Effector memory CD8-positive, alpha-beta T cell (primary cell): ENCODE measurements at places on chromosomes 6 and 20.

DNA sequence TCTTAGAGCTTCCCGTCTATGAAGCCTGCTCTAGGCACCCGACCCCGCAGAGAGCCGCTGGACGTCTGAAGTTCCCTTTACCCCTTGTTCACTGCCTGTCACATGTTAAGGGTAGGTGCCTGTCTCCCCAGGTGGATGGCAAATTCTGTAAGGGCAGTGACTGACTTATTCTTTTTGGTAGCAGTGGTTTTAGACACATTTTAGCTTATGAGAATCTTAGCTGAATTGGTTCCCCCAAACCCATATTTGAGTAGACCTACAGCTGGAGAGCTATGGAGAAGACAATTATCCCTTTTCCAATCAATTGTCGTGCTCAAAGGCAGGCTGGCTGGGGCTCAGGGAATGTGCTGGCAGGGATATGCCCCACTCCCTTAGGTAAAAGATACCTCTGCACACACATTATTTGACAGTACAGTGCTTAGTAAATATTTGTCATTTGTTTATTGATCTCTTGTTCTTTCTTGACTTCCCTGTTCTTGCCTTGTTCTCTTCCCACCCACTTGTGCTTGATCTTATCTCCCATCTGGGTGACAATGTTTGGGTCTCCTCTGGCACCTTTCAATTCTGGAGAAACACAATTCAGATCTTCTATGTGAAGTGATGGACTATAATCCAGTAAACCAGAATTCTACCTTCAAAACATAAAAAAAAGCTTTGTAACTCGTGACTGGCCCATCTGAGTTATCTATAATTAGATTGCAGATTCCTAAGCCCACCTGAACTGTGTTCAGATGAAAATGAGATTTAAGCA lies 114.3 kb upstream of the SLC2A12 start:
- no peak for DNase-seq

- DNase-seq: no peak
These were observed 504.5 kb downstream of the HDGFL1 start for GRCh38 chr6:23073821-23074220.

DNA sequence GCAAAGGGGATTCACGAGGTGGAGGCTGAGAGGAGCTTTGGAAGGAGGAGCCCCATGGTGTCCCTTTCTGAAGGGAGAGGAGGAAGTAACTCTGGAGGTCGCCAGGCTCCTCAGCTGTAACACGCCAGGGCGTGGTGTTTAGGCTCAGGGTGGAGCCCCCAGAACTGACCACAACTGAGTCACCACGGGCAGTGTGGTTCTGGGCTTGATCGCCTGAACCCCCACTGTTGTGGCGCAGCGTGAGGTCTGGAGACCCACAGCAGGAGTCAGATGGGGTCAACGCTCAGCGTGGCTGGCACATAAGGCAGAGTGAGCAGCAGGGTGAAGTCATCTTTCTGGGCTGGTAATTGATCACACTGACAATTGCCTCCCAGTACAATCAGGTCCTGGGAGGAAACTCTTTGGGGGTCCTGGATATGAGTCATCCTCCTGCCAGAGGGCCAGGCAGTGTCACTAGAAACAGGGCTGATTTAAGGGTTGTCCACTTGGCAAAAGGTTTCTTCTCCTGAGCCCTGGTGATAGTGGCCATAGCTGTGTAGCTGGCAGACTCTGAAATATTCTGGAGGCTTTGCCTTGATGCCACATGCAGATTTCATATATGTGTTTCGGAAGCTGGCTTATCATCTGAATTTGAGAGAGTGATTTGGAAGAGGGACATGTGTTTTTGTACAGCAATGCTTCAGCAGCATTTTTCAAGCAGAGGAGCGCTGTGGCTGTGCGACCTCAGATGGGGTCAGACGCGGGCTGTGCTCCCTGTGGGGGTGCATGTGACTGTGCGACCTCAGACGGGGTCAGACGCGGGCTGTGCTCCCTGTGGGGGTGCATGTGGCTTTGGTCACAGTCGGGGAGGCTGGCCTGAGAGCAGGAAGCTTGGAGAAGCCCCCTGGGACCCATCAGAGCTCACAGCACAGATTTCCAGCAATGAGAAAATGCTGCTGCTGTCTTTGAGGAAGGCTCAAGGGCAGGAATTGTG lies 50.0 kb downstream of the SYNJ2 start:
- DNase-seq: peak; percentile 19

DNA sequence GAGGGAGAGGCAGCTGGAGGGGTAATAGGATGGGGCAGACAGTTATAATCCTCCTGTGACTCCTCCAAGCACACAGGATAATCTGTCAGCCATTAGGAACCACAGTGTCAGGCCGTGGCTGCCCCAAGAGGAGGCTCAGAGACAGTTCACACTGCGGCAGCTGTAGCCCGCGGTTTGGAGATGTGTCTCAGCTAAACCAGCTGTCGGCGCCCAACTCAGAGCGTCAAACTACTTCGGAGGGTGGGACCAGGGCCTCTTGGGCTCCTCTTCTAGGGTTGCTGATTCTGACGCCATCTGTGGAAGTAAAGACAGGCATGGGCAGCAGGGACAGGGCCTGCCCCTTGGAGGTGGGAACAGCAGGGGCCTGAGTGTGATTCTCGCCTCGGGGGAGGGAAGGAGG lies 309.8 kb downstream of the CDC5L start:
- no peak for DNase-seq

DNA sequence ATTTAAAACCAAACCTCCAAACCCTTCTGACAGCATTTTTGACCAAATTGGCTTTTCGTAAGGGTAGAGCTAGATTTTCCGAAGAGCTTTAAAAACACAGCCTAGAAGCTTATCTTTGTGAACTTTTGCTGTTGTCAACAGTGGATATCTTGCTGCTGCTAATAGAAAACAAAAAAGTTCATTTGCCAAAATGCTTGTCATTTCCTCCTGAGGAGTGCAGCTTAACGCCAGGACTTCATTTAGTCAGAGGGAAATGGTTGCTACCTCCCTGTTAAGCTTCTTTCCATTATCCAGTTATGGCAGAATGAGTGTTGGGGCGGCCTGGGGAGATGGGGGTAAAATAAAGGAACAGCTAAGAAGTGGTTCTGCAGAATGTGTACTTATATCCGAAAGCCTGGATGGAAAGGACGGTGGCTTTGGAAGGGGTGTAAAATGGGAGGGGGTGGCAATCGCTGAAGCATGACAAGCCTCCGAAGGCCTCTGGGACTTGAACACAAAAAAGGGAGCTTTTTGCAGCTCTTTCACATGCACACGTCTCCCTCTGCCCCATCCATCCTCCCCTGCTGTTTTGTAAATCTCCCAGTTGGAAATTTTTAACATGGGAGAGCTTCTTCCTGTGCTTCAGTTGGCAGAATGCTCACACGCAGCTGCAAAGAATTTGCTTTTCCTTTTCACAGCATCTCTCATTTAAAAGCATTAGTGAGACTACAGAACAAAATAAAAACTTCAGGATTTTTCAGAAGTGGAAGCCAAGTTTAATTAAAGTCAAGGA lies 22.5 kb downstream of the JARID2 start:
- no peak for DNase-seq

- no peak for DNase-seq
These were observed 103.6 kb upstream of the NXT1 start for GRCh38 chr20:23246717-23247664.

DNA sequence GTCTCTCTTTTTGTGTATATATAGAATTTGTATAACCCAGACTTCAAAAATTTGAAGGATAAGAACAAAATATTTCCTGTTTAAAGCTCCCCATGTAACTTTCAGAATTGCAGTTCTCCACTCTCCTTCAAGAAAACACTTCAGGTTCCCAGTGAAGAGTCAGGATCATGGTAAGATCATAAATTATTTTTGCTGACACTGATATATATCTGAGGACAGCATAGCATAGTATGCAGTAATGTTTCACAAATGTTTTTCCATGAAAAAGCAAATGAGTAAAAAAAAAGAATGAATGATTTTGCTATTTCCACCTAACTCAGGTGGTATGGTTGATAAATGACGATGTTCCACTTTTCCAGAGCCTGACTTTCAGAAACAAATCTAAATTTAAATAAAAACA lies 545.6 kb upstream of the EPHA7 start:
- no peak for DNase-seq

DNA sequence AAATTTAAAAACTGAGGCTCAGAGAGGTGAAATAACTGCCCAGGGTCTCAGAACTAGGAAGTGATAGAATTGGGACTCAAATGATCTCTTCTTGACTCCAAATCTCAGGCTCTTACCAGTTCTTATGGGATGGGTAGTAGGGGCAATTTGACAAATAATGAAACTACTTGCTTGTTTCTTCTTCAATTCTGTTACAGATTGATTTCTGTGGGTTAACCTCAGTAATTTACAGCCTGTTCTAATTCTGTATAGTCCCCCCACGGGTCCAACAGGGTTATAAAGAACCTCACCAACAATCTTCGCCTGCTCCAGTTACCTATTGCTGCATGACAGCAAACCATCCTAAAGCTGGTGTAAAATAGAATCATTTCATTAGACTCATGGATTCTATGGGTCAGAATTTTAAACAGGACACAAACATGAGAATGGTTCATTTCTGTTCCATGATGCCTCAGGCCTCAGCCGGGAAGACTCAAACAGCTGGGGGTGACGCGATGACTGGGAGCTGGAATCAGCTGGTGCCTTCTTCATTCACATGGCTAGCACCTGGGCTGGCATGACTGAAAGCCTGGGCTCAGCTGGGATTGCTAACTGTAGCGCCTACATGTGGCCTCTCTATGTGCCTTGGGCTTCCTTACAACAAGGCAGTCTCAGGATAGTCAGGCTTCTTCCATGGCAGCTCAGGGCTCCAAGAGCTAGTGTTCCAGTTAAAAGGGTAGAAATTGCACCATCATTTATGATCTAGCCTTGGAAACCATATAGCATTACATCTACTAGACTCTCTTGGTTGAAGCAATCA lies 6.6 kb upstream of the WFDC2 start:
- DNase-seq: no peak

DNA sequence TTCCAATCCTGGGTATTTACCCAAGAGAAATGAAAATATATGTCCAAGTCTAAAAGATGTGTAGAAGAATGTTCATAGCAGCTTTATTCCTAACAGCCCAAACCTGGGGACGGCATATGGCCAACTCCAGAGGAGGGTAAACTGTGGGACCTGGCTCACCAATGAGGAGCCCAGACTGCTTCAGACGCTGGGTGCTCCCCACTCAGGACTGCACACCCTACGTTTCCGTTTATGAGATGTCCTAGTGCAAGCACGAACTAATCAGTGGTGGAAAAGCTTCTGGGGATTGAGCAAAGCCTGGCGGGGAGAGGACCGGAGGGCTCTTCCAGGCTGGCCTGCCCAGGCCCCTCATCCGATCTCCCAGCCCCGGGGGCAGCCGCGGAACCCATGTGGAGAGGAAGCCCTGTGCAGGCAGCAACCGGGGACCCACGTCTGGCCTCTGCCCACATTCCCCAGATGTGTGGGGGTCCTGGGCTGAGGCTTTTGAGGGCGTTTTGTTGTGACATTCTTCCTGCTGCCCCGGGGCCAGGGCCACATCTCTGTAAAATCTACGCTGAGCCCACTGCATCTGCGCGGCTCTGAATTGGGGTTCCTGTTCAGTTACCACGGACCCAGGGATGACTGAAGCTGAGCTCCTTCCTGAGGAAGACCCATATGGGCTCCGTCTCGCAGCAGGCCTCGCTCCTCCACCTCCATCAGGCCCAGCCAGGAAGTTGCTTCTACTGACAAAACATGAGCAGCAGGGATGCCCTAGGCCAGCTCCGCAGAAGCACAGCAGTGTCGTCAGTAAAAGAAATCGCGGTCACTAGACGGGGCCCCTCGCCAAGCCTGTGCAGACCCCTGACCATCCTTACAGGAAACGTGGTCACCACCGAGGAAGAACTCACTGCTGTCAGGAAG lies 188.0 kb downstream of the DLL1 start:
- no peak for DNase-seq

- no peak for DNase-seq
These were observed 206.6 kb downstream of the TFAP2B start for GRCh38 chr6:51025082-51025777.

DNA sequence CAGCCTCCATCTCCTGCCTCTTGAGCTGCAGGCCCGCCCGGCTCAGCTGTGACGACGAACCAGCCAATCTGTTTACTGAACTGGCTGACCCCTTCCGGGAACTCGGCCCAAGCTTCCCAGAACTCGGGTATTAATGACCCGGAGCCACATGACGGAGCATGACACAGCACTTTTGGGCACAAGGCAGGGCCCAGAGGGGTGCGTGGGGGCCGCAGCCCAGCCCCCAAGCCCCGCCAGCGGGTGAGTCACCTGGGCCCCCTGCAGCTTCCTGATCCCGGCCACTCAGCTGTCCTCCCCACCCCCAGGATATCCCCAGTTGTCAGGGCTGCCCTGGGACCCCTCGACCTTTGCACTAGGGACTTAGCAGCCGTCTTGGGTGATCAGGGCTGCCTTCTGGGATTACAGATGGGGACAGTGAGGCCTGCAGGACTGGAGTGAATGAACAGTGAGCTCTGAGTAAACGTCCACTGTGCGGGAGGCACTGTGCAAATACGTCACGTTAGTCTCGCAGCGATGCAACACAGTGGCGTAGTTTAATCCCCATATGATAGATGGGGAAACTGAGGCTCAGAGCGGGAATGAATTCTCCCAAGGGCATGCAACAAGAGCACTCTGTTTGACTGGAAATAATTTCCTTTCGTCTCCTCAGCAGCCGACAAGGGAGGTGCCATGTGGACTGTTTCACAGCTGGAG lies 102.1 kb downstream of the CEBPB start:
- no peak for DNase-seq

DNA sequence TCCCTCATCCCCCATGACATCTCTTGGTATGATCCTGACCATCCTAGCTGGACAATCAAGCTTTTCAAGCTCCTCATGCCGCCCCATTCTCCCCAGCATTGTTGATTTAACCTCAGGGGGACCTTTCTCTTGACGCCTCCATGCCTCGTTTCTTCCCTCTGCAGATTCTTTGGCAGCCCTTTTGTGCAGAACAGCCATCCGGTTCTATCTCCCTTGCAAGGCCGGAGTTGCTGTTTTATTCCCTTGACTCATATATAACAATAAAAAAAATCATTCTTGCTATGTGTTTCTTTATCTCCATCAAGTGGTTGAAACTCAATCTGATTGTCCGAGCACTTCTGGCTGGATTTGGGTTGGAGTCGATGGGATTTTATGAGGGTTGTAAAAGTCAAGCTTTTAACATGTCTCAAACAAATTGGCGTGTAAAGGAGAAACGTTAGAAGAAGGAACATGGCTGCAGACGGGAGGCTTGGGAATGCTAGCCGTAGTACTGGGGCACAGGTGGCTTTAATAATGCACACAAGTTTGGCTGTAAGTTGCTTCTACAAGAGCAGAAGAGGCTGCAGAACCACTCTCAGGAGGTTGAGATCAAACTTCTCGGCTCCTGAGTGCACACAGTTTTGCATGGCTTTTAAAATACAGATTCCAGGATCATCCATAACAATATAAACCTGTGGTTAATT lies 3.9 kb upstream of the SULF2 start:
- no peak for DNase-seq

- no peak for DNase-seq
These were observed at the start of gene SPEF1 for GRCh38 chr20:3781153-3781910. Gene SPEF1 (minus strand): TSS chr20:3781448. CDS start chr20:3781287, 161 bp downstream.

GRCh38 chr6:125886914-125887313 lies 69.7 kb upstream of the HINT3 start:
- DNase-seq: no peak

GRCh38 chr6:163782436-163783003 lies 368.0 kb downstream of the QKI start:
- DNase-seq: no peak
